ENCODE measurements at places on chromosomes 6 and 20.

DNA sequence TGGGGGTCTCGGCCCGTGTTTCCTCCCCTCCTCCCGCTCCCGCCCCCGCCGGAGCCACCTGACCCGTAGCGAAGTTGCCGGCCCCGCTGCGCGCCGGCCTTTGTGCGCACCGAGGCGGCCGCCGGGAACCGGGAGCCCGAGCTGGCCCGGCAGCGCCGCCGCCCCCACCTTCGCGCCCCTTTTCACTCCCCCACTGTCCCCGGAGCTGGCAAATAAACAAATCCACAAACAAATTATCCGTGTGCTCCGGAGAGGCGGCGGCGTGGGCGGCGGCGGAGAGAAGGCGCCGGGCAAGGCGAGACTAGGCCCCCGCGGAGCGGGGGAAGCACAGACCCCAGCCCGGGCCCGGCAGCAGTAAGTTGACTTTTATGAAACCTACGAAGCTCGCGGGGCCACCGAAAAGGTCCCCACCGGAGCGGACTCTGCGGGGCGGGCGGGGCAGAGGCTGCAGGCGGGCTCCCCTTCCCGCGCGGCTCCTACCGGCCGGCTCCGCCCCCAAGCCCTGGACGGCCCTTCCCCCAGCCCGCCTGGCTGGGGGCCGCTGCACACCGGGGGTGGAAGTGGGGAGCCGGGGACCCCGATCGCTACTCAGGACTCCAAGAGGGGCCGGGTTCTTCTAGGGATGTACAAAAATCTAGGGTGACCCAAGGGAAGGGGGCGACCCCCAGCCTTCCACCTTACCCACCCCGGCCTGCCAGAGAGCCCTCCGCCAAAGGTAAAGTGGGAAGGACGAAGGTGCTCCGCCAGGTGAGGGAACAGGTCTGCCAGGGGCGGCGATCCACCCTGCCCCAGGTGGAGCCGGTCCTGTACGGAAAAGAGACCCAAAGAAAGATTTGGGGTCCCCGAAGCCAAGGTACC is 40.7 kb downstream of the YTHDF1 start:
- DNase-seq: no peak

DNA sequence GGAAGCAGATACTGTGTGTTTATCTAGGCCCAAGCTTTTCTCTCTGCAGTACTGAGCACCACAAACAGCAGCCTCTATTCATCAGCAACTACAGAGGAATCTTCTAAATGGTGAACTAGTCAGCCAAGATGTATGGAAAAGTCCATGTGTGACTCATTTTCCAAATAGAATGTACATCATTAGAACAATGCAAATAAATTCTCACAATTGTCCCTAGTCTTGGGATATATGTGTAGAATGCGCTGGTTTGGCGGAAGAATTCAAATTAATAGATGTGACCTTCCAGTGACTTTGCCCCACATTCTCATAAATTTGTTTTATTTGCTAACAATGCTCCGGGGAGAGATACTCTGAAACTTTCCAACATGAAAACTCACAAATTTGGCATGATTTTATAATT is 436.2 kb downstream of the CBLN4 start:
- no peak for DNase-seq

- DNase-seq: no peak
Observed at GRCh38 chr6:156845454-156846155, 68.4 kb downstream of the ARID1B start.

DNA sequence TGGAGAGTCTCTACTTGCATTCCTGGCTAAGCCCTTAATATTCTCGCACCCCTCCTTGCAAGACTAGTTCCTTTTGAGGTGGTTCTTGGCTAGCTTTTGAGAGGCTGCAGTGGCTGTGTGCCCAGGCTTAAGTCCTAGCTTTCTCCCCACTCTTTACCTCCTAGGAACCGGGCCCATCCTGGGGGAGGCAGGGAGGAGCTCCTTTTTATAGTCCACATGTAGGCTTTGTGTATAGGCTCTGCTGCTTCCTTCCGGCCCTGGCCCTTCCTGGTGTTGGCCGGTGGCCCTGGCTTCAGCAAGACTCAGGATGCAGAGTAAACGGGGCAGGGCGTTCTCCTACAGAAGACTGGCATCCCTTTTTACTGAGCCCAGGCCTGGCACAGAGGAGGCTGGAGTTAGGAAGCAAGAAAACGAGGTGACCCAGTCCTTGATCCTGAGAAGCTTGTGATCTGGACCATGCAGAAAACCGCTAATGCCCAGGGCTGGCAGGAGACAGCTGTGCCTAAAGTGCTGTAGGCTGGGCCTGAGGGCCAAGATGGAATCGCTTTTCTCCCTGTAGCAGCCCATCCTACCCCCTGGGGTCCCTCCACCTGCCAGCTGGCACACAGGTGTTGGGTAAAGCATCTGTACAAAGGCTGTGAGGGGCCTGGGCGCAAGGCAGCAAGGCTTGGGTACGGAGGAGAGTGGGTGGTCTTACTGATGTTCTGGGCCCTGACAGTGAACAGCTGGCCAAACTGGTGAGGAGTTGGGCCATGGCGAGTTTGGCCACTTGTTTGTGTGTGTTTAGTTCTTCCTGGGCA is 8.7 kb downstream of the PLCG1 start:
- no peak for DNase-seq

All from NCI-H187 treated with DMSO at 0.1 percent for 48 hours (cell line).